ENCODE measurements at places on chromosomes 12 and 14.
A peak's percentile ranks its signal among the peaks of the same experiment; 100 is the strongest.

GRCh38 chr12:85625467-85625866, 210.7 kb downstream of the RASSF9 start:
- no peak for DNase-seq

DNA sequence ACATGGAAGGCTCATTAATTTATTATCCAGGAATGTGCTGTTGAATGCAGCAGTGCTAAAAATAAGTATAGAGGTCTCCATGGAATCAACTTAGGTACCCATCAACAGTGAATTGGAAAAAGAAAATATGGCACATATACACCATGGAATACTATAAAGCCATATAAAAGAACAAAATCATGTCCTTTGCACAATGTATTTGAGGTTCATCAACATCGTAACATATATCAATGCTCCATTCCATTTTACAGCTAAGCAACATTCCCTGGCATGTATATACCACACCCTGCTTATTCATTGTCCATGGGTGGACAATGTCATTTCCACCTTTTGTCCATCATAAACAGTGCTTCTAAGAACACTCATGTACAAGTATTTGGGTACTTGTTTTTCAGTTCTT, 147.8 kb upstream of the RASSF8 start:
- no peak for DNase-seq

DNA sequence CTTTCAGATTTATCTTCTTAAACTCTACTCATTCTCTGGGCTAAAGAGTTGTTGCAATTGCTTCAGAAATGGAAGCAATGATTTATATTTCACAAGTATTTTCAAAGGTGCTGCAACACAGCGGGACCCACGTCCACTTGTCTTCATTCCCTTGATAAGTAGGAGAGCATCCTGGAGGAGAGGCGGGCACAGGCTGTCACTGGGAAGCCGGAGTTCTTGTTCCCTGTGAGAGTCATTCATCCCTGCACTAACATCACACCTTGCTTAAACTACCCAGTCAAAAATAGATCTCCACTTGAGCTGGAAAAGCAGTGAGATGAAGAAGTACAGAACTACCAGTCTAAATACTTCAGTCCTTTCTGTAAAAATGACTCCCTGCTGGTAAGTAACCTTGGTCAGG, 160.5 kb upstream of the RASSF8 start:
- no peak for DNase-seq

DNA sequence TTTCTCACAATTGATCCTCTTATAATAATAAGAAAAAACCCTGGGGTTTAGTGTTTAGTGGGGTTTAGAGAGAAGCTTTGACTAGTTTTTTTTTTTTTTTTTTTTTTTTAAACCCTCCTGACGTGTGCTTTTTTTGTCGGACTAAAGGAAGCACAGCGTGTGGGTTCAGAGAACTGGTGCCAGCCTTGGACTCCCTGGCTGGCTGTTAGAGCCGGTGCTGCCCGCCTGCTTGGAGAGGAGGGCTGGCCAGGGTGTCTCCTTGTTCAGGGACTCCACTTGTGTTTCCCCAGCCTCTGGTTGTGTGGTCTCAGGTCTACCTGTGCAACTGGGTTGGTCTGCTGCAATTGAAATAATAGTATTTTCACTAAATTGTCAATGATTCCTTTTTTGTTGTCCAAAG, 54.1 kb upstream of the ASPG start:
- DNase-seq, result no peak

GRCh38 chr12:64951944-64952343, 127.5 kb downstream of the TBC1D30 start:
- no peak for DNase-seq

- no peak for DNase-seq
These were observed 53.8 kb upstream of the NPFF start for GRCh38 chr12:53560912-53561589.

- DNase-seq, result no peak
These were observed 195.4 kb downstream of the KIF26A start for GRCh38 chr14:104333646-104334423.

DNA sequence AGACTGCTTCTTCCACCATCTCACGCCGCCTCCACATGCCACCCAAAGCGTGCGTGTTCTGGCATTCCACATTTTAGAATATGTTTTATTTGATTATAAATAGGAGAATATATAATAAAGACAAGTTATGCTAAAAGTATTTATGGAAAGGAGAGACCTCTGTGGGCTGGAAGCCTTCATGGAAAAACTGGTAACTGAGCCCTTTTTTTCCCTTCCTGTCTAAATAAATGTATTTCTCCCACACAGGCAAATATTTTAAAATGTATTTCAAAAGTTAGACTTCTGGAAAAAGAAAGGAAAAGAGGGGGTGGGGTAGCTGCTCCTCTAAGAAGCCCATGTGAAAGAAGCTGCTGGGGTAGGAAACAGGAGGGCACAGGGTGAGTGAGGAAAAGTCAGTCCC, 16.1 kb upstream of the NR4A1 start:
- DNase-seq, result no peak

DNA sequence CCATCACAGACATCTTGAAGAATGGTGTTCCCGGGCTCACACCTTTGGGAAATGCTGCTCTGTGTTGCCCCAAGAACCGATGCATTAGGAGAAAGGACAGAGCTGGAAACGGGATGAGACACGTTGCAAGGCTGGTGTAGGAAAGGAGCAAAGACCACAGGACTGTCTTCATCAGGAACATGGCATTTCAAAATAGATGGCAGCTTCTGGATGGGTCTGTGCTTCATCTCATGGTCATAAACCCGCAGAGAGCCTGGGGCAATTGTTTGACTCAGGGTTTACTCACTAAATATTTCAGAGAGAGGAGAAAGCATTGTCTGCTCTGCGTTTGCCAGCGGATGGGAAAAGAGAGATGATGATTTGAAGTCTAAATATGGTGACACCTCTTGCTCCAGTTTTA, 76.3 kb downstream of the CACNA1C start:
- DNase-seq, result no peak

DNA sequence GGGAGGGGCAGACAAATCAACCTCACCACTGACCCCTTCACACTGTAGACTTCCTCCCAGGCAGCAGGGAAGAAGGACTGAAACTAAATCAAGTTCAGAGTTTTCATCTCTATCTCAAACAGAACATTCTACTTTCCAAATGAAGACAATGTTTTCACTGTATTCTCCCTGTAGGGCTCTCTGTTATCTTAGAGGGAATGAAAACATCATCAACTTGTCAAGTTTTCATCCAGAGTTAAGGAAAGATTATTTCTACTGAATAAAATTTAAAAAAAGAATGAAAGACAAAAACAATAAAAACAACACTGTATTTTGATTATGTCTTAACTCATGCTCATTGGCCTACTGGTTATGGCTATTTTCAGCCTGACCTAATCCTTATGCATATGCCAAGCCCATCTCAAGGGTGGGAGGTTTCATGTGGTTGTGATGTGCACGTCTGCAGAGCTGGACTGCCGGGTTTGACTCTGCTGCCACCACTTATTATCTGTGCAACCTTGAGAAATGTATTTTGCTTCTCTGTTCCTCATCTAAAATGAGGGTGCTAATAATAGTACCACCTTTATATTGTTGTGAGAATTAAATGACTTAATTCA, 152.0 kb upstream of the AVPR1A start:
- no peak for DNase-seq

- DNase-seq, result no peak
These were observed 992.9 kb downstream of the GALC start for GRCh38 chr14:87000081-87000480.

GRCh38 chr14:85453401-85454225, 76.3 kb upstream of the FLRT2 start:
- DNase-seq, result no peak

DNA sequence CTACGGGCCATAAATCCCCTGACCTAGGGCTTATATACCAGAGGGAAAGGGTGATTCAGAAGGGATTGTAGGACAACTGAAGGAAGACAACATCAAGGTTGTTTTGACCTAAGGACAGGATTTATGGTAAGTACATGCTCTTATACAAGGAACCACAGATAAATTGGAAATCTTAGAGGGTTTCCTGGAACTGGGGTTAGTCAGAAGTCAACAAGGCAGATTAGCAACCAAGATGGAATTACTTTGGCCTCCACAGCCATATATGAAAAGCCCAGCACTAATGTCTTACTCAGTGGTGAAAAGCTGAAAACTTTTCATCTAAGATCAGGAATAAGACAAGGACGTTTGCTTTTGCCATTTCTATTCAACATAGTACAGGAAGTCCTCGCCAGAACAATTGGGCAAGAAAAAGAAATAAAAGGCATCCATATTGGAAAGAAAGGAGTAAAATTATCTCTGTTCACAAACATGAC, 5.4 kb downstream of the TMBIM4 start:
- DNase-seq, result no peak

GRCh38 chr14:98994561-98994960, 277.4 kb downstream of the BCL11B start:
- DNase-seq, result no peak

DNA sequence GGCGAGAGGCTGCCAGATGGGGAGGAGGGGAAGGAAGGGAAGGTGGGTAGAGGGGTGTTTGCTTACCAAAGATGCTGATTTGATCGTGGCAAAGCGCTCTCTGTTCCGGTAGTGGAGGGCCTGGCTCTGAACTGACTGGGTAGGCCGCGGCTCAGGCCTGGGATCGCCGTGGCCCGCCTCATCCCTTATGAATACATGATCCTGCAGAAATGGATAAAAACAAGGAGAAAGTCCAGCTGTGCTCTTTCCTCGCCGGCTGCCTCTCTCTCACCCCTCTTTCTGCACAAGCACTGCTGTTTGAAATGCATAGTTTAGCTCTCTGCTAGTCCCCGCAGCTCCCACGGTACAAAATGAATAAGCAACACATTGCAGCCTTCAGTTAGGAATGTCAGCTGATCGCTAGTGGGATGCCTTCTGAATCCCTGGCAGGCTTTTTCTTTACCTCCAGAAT, 53.8 kb downstream of the PEBP1 start:
- no peak for DNase-seq

DNA sequence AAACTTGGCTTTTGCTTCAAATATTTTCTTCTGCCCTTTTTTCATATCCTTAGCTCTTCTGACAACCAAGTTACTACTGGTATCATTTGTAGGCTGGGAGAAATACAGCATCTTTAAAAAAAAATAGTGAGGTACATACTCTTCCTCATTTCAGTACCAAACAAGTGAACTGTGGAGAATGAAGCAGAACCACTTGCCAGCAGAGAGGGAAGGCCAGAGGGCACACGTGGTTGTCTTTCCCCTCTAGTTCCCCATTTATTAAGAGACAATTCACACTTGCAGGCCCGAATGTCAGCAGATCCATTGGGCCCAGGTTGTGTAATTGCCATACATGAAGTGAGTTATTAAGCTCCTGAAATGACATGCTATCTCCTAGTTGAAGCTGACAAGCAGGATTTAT, 3.2 kb downstream of the SUSD6 start:
- DNase-seq, result peak; percentile 79

DNA sequence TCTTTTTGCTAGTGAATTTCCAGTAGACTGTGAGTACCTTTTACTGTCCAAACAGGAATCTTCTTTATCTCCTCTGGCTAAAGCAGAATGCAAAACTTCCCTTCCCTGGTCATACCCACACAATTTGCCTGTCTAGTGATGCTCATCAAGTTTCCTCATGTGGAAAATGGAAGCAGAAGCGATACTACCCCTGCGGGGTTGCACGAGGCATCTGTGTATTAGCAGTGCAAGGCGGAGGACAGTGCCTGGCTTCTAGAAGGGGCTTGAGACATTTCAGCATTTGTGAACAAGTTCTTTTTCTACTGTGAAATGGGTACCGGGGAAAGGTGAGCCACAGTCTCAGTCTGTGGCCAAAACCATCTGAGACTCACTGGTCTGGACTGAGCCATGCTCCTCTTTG, 340.9 kb downstream of the AACS start:
- no peak for DNase-seq

- DNase-seq, result no peak
These were observed 1.3 kb downstream of the KSR2 start for GRCh38 chr12:117967512-117967911.

GRCh38 chr14:79298373-79298772, 912.9 kb downstream of the DIO2 start:
- DNase-seq, result no peak

GRCh38 chr14:71358209-71358931, 451.1 kb downstream of the PCNX1 start:
- DNase-seq, result peak; percentile 36

GRCh38 chr14:65040666-65041433, 54.2 kb downstream of the FNTB start:
- no peak for DNase-seq

- DNase-seq, result no peak
These were observed 167.5 kb upstream of the RPL10L start for GRCh38 chr14:46819117-46819516.

GRCh38 chr14:102187044-102187443, 47.3 kb downstream of the WDR20 start:
- no peak for DNase-seq

DNA sequence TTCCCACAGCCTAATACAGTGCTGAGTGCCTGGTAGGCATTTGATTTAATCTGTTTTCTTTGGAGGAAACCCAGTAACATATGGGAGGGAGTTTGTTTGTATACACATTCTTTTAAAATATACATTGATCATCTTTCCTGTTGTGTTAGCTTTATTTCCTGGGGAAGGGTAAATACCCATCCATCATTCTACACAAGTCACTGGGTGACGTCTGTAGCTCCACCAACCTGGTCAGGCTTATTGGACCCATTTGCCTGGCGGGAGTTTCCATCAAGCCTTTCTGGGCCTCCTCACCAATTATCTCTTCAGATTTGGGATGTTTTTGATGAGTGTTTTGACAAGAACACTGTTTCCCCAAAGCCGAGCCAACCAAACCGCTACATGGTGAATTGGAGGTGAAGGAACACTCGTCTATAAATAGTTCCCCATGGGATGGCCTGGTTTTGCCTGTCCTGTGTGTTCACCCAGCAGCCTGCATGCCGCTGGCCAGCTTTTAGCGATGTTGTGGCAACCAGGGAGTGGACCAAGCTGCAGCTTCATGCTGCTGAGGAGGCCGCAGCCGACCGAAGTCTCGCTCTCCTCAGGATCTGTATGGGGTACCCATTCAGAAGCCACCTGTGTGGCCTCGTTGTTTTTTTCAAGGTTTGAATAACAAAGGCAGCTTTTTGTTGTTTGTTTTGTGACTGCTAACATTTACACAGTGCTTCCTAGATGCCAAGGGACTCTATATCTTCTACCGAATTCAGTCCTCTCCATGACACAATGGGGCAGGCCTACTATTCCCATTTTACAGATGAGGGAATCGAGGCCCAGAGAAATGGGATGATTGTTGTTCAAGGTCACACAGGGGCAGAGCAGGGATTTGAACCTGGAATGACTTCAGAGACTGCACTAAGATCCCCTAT, 22.6 kb downstream of the PLXNC1 start:
- no peak for DNase-seq

- DNase-seq, result no peak
These were observed 7.2 kb upstream of the SELPLG start for GRCh38 chr12:108640802-108641445.

GRCh38 chr14:93368996-93369712, 22.2 kb downstream of the COX8C start:
- DNase-seq, result no peak

DNA sequence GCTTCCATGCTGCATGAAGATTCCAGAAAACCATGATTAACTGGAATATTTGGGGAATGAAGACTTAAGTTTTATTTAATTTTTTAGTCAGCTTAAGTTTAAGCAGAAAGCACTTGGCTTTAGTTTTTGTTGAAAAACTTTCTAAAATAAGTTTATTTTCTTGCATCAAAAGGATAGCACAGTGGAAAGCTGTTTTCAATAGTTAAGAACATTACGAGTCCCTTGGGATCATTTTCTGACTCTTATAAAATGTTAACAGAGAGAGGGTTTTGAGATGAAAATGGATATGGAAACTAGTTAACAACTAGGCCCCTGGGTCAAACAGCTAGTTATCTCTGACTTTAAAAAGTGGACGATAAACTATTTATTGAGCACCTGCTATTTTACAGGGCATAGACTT, 181.9 kb upstream of the SLC38A2 start:
- no peak for DNase-seq

Data from CD4-positive, alpha-beta T cell treated with Interleukin-15 for 1 hour (primary cell).